ENCODE measurements at places on chromosomes 13 and 19.

DNA sequence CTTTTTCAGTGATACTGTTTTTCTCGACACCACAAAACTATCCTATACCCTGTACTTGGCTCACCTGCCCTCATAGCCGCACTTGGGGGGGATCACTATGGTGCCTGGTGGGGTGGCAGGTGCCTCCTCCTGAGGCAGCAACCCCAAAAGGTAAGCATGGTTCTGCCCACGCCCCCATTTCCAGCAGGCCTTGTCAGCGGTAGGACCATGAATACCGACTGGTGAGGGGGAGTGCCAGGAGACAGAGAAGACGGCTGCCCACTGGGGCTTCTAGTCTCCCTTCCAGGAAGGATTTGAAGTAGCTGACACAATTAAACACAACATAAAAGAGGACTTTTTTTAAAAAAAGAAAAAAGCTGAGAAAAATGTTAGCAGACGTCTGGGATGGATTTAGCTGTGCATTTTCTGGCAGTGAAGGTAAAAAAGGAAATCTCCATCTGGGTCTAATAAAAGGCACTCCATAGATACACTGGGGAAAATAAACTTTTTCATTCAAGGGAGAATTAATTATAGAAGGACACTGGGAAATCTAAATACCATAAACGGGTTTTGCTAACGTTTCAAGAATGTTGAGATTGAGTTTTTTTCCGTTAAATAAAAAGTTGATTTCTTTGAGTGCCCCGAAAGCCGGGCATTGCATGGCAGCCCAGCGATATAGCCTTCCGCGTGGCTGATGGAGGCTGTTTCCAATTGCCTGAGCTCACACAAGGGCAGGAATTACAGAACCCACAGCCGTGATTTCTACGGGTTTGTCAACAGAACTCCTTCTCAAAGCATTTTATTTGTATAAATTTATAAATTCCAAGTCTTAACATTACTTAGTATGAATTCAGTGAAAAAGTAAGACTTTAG lies 45.1 kb downstream of the ATP11A start:
- DNase-seq, result no peak

- DNase-seq, result no peak
These were observed 230.7 kb downstream of the RFC3 start for GRCh38 chr13:34048652-34049051.

- DNase-seq, result no peak
These were observed 2.2 kb upstream of the RAB11B start for GRCh38 chr19:8387688-8388611.

DNA sequence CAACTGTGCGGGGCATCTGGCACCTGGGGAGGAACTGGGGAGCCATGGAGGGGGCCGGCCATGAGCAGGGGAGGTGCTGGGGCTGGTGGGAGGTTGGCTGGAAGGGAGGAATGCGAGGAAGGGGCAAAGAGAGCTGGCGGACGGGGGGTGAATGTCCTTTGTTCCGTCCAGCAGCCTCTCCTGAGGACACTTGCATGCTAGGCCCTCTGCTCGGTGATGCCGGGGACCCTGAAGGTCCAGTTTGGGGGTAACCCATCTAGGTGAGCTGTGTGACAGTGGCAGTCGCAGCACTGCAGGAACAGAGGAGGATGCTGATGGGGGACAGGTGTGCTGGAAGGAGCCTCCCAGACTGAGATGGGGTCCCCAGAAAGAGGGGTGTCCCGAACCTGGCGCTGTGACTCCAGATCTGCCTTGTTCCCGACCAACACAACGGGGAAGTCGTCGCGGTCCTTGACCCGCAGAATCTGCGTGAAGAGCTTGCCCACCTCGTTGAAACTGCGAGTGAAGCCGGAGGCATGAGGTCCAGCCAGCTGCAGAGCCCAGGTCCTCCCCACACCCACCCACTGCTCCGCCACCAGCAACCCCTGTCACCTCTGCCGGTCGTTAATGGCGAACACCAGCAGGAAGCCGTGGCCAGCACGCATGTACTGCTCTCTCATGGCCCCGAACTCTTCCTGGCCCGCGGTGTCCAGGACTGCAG lies 3.6 kb downstream of the RRAS start:
- no peak for DNase-seq

DNA sequence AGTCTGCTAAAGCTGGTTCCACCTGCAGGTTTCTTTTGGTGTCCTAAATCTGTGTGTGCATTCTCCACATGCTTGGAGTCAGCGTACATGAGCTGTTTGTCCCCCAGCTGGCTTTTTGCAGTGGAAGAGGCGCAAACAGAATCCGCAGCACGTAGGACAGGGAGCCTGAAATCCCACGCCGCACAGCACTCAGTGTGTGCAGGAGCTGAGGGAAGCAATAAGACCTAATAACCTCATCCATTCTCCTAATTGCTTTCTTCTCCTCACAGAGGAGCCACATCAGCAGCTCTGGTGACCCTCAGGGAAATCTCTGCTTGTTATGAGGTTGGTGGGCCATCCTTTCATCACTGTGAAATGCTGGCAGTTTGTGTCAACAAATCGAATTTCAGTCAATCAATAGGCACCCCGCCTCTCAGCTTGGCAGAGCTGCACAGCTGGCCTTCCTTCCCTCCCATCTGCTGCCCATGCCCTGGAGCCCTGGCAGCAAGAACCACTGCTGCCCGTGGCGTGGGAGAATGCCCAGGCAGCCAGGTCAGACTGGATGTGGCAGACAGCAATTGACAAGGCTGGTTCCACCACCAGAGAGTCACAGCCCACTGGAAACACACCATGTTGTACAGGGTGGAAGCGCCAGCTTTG lies 136.7 kb downstream of the ZDHHC20 start:
- no peak for DNase-seq

GRCh38 chr19:831407-832369 lies 4.1 kb downstream of the AZU1 start:
- no peak for DNase-seq

DNA sequence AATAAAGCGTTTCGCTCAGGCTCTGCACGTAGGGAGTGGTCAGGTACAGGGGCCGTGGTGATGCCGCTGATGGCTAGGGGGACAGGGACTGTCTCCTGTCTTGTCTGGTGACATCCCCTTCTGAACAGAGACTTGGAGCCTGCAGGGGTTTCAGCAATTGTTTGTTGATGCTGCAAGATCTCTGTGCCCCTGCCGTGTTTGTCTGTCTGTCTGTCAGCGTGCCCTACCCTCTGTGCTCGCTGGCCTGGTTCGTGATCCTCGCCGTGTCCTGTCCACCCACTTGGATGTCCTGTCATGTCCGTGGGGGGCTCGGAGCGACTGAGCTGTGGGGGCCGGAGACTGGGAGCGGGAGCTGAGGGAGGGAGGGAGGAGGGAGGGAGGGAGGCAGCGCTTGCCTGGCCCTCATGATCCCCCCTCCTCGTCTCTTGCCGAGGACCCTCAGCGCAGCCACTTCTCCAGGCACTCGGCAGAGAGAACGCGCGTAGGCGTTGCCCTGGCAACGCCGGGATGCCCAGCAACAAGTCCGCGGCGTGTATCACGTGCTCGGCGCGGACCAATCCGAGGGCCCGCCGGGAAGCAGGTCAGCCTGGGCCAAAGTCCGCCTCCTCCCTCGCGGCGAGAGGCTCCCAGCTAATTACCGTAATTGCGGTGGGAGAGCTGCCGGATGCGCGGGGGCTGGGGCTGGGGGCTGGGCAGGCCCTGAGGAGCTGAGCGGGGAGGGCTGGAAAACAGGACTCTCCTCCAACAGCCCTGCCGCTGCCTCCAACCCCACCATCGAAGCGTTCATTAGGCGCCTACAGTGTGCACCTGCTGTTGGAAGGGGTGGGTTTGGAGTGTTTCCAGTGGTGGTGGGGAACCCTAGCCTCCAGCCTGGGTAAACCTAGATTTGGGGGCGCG lies 31.9 kb upstream of the FEM1A start:
- peak; percentile 63 for DNase-seq

DNA sequence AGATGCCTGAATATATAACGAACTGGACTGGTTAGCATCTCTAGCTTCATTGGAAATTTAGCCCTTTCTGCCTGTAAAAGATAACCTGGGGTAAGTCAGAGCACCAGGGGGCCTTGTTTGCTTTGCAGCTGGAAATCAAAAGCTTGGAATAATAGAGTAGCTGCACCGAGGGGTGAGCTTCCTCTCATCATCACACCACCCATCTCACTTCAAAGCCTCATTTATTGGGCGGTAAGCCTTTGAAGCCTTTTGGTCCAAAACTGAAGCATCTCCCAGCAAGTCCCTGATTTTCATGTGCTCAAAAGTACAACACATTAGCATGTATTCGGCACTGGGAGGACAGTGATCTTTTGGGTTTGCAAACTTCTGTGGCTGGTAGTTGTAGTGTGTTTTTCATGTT lies 405.1 kb downstream of the FOXO1 start:
- DNase-seq, result no peak

- no peak for DNase-seq
These were observed 6.5 kb downstream of the KCTD4 start for GRCh38 chr13:45194081-45194939.

GRCh38 chr19:38411041-38411712 lies 8.3 kb downstream of the FAM98C start:
- no peak for DNase-seq

- DNase-seq, result no peak
These were observed 20.8 kb upstream of the AMER2 start for GRCh38 chr13:25192936-25193335.
